ENCODE measurements at places on chromosomes 4 and X. TPM values are rescaled to one million over a fixed set of nuclear protein-coding genes. Genes with fewer than 3 reads are reported as not detected.

The NRK gene
- total RNA-seq: 2.7 TPM

The EGF gene
- 13.0 TPM for total RNA-seq

The PAGE5 gene
- total RNA-seq: not detected

The GYPA gene
- not detected for total RNA-seq

The DMRTC1 gene
- total RNA-seq: not detected

The KLHL4 gene
- total RNA-seq: 0.74 TPM

The CT55 gene
- total RNA-seq: not detected

The HSFX2 gene
- not detected for total RNA-seq

The CPZ gene
- total RNA-seq: 0.27 TPM

The PDS5A gene
- total RNA-seq: 29.3 TPM

The IGSF1 gene
- 2.4 TPM for total RNA-seq

The SYNPO2 gene
- total RNA-seq: 239 TPM

The HTN1 gene
- not detected for total RNA-seq

The TRO gene
- total RNA-seq: 1.9 TPM

The TKTL2 gene
- not detected for total RNA-seq

The HMGN5 gene
- 3.1 TPM for total RNA-seq

The GNRHR gene
- not detected for total RNA-seq
